ENCODE measurements at places on chromosomes 11 and 22.
A peak's percentile ranks its signal among the peaks of the same experiment; 100 is the strongest.

DNA sequence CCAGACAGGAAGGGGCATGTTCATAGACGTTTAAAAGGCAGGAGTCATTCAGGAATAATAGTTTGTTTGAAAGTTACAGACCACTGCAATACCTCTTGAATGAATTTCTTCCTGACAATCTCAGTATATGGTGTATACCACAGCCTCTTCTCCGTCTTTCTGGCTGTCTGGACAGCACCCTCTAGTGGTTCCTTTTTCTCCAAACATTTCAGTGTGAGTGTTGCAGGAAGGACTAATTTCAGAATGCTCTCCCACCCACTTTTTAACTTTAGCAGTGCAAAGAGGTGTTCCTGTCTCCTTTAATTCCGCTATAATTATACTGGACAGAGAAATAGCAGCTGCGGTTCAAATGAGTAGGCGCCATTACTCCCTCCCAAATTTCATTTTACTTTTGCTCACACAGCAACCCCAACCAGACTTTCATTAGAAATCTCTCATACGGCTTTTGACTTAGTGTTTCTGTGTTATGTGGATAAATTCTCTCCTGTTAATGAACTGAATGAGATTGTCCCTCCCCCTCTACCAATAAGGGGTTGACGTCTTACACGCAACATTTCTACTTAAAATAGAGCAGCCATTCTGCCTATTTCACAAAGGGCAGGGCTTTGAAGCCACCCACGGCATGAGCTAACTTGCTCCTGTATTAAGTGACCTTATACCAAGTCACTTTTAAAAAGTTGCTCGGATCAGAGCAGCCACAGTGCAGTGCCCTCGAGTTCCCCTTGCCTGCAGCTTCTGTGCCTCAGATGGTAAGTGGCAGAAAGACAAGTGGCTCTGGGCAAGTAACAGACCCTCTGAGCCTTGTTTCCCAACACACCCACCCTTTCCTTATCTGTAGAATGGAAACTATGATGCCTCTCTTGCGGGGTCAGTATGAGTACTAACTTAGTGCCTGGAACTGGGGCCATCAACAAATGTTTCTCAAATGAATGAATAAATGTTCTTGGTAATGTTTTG lies 368.6 kb downstream of the OPCML start:
- DNase-seq, result peak; percentile 15

GRCh38 chr11:115244758-115245157 lies 259.5 kb downstream of the CADM1 start:
- DNase-seq, result no peak

DNA sequence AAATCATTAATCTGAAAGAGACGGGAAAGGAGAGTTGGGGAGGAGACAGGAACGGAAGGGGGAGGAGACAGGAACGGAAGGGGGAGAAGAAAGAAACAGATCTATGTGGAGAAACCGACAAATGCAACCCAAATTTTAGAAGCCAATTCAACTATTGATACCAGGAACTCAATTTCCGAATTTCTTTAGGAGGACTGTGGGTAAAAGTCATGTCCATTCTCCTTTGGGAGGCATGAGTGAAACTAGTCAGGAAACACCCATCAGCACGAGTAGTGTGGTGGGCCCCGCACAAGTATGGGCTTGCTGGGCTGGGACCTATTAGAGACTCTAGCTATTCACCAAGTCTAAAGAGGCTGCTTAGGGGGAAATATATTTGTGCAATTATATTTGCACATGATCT lies 18.1 kb downstream of the ANO3 start:
- no peak for DNase-seq

DNA sequence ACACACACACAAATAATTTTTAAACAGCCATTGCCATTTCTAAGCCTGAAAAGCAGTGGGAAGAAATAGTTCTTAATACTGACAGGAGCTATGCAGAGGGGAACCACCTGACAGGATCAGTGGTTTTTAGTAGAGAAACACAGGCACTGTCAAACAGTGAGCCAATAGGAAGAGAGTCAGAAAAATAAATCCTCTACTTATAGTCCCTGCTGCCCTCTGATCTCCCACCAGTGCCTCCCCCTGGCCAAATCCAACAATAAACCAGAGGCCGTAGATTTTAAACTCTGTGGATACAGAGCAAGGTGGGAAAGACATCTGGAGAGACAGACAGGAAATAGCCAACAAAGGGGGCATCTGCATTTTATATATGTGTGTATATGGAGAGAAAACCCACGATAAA lies 7.9 kb upstream of the OR56B4 start:
- no peak for DNase-seq

- no peak for DNase-seq
Observed at GRCh38 chr11:69456712-69457111, 24.8 kb upstream of the LINC01488 start.

- peak; percentile 17 for DNase-seq
Observed at GRCh38 chr11:29159552-29160465, 857.0 kb downstream of the KCNA4 start.

DNA sequence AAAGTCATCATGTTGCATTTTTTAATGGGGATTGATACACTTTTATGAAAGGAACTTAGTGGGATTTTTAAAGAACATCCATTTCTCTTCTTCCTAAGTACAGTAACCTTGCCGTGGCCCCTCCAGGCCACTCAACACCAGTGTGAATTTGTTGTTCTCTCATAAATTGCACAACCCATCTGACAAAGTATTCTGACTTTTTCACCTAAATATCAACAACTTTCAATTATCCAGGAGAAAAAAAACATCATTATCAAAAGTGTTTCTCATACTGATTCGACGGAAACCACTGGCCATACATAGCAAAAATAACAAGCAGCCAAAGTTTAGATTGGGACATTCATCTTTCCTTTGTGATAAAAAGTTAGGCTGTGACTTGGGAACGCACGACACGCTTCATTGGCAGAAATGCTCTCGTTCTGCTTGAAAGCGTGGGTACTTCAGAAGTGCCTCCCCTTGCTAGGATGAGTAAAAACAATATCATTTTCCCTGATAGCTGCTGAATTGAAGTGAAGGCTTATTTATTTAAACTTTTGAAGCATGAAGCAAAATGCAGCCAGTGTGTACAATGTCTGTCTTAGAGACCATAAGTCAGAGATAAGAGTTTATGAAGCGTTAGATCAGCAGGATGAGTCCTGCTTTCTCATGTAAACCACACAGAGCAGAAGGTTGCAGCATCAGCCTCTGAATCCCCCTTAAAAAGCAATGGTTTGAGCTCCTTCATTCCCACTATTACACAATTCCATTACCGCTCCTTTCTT lies 20.6 kb upstream of the EIF3M start:
- DNase-seq, result no peak

Data from Panc1 (cell line).